ENCODE measurements at places on chromosomes 5 and 9.

- no peak for DNase-seq
Observed at GRCh38 chr9:17521100-17521855, 57.6 kb upstream of the SH3GL2 start.

- no peak for DNase-seq
Observed at GRCh38 chr9:123940721-123941523, 11.0 kb upstream of the DENND1A start.

- DNase-seq, result no peak
Observed at GRCh38 chr9:89922099-89922498, 317.3 kb downstream of the GADD45G start.

- no peak for DNase-seq
Observed at GRCh38 chr5:6717687-6718086, 4.5 kb downstream of the TENT4A start.

DNA sequence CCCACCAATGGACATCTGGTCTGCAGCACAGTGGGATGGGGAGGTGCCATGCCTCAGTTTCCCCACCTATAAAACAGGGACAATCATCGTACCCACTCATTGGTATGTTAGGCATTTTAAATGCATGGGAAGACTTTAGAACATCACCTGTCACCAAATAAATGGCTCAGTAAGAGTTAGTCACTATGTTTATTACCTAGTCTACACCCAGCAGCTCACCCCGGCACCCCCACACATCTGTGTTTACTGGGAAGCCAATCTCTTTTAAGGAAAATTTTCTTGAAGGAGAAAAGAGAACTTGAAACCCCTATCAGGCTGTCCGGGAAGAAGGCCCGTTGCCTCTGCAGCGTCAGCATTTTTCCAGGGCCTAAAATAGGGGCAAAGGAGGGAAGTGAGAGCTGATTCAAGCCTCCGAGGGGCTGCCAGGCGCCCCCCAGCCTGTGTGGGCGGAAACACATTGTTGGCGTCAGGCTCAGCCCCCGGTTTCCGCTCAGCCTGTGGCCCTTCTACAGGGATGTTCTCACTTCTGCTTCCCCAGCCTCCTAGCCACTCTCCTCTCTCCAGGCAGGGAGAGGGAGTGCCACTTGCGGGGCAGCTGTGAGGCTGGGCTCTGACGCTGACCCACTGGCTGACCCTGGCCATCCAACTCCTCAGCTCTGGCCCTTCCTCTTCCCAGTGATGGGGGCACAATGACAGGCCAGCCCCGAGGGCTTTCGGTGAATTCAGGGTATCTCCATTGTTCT lies 4.6 kb downstream of the CSF1R start:
- DNase-seq, result no peak

- no peak for DNase-seq
Observed at GRCh38 chr5:96381526-96381925, 51.5 kb downstream of the PCSK1 start.

DNA sequence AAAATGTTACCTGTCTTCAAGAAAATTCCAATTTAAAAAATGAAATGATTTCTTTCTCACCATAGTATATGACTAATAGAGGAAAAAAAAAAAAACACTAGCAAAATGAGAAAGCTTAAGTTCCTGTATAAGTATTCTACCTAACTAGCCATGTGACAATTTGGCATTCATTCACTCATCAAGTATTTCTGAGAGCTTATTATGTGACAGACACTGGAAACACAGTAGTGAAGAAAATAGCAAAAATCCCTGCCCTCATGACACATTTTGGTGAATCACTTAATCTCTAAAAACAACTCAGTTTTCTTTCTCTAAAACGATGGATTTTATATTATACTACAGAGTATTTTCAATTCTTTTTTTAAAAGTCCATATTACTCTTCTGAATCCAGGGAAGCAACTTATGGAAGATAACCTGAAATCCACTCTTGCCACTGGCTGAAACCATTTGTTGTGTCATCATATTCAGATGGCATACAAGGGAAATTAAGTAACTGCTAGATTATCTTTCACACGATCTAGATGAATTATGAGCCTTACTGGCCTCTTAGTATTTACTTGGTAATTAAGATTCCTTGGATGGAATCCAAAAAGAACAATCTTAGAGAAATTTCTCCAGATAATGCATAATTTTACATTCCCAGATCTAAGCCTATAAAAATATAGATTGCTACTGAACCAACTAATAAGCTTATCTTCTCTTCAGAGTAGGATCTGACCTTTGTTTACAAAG lies 5.5 kb downstream of the PTBP3 start:
- DNase-seq, result peak; percentile 10

DNA sequence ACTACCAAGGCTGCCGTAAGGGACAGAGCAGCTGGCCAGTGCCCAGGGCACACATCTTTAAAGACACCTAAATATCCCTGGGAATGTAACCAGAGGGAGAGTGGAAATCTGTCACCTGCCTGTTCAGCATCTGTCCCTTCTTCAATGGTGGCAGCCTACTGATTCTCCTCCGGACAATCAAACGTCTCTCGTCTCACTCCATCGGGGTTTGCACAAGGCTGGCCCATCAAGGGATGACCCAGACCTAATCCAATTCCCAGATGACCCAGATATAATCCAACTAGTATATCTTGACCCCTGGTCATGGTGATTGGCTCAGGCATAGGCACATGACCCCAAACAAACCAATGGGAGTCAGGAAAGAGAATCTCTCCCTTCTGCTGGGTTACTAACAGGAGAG lies 93.5 kb downstream of the HRH2 start:
- no peak for DNase-seq

GRCh38 chr9:1049641-1050040 lies 516 bp upstream of the DMRT2 start:
- DNase-seq, result no peak

GRCh38 chr9:98520221-98520960 lies 188.3 kb downstream of the GABBR2 start:
- DNase-seq, result peak; percentile 30

- DNase-seq, result no peak
Observed at GRCh38 chr5:33789567-33789957, 102.2 kb downstream of the ADAMTS12 start.

DNA sequence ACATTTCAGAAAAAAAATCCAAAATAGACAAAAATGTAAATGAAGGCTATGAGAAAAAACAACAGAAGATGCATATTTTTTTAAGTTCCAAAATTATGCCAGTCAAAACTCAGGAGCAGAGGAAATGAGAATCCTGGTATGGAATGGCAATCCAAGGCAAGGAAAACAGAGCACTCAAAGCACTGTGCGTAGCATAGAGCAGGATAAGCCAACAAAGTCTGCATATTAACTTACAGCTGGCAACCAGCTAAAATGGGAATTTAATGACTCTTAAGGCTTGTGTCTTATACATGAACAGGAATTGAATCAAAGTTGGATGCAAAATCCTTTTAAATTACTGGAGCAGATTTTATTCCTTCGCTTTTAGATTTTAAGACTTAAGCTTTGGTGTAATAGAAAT lies 203.5 kb upstream of the DAPK1 start:
- no peak for DNase-seq

DNA sequence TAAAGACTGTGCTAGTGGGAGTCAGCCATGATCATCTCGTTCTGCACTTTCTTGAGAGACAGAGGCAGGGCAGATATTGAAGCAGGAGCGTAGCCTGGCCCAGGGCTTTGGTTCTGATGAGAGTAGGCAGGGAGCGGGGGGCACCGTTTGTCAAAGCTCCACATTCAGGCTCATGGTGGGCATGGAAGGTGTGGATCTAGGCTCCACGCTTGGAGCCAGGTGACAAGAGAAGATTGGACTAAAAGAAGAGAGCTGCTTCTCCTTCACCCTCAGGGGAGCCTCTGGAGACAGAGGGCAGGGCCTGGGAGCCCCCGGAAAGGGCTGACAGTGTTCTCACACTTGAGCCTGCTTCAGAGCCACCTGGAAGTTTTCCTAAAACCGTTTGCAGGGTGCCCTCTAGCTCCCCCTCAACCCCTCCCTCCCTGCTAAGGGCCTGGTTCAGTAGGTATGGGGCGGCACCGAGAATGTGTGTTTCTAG lies 24.7 kb upstream of the FCN2 start:
- no peak for DNase-seq

DNA sequence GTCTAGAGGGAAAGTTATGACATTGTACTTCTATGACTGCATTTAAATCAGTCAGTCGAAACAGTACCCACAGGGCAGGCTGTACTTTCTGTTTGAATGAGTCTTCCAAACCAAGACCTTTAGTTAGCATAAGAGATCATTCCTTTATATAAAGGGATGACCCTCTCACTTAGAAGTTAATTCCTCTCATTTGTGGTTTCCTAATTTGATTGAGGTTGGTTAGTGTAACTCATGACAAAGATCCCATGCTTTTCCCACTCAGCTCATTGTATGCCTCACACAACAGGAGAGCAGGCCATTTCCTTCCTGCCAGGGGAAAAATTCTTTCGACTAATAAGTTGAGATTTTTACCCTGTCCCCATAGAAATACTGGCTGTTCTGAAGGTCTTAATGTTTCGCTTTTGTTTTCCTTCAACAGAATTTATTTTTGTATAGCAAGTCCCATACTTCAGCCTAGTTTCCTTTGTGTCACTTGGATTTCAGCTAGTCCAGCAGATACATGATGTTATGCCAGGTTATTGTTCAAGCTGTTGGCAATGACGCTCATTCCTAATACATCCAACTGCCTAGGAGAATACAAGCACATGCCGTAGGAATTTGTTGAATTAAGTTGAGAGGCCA lies 500.7 kb downstream of the SPATA31D1 start:
- peak; percentile 2 for DNase-seq

DNA sequence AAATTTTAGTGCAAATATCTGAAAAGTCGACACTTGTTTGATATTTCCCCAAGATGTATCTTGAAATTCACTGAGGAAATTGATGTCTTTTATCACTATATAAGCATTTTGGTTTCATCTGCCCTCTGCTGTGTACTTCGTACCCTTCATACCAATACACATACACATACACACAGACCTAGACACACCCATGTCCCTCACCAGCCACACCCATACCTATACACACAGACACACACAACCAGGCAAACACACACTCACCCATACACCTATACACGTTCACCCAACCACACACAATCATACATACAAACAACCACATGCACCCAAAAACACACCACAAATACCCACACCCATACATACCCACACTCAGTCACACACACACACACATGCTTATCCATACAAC lies 367.8 kb downstream of the HINT1 start:
- DNase-seq, result no peak

- no peak for DNase-seq
Observed at GRCh38 chr5:133367071-133367786, 245.1 kb downstream of the FSTL4 start.

DNA sequence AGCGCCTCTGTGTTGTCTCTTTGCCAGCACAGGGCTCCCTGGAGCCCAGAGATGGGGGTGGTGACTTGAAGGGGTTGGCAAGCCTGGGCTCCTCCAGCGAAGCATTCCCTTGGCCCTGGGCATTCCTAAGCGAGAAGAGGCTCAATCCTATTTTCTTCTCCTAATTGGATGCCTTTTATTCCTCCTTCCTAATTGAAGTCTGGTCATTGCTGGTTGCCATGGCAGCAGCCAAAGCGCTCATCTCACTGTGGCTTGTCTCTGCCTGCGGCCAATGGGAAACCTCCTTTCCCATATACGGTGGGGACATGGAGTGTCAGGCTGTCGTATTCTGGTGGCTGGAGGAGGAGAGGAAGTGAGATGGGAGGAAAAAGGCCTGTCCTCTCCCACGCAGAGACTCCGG lies 52.3 kb upstream of the RARS1 start:
- peak; percentile 16 for DNase-seq

- DNase-seq, result peak; percentile 2
Observed at GRCh38 chr5:24365406-24365805, 279.4 kb downstream of the CDH10 start.

DNA sequence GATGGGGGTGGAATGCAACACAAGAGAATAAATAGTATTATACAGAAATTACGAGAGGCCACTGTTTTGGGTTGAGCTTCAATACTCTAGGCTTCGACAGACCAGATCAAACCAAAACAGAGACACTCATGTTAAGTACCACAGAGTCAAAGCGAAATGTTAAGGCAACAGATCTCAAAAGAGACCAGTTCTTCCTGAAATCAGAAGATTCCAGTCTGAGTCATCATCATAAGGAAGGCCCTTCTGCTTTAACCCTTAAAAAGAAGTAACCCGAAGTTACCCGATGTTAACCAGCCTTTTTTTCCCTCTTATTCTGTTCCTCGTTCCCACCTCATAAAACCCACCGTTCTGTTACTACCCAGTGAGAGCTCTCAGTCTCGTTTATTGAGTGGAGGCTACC lies 75.9 kb downstream of the SFXN1 start:
- DNase-seq, result no peak

GRCh38 chr5:154485096-154485491 lies 7.1 kb upstream of the HAND1 start:
- no peak for DNase-seq

GRCh38 chr9:133991964-133992779 lies at the start of gene VAV2:
TSS of gene VAV2 (minus strand) at chr9:133992324. CDS start at chr9:133992278, 46 bp downstream.
- peak; percentile 67 for DNase-seq

DNA sequence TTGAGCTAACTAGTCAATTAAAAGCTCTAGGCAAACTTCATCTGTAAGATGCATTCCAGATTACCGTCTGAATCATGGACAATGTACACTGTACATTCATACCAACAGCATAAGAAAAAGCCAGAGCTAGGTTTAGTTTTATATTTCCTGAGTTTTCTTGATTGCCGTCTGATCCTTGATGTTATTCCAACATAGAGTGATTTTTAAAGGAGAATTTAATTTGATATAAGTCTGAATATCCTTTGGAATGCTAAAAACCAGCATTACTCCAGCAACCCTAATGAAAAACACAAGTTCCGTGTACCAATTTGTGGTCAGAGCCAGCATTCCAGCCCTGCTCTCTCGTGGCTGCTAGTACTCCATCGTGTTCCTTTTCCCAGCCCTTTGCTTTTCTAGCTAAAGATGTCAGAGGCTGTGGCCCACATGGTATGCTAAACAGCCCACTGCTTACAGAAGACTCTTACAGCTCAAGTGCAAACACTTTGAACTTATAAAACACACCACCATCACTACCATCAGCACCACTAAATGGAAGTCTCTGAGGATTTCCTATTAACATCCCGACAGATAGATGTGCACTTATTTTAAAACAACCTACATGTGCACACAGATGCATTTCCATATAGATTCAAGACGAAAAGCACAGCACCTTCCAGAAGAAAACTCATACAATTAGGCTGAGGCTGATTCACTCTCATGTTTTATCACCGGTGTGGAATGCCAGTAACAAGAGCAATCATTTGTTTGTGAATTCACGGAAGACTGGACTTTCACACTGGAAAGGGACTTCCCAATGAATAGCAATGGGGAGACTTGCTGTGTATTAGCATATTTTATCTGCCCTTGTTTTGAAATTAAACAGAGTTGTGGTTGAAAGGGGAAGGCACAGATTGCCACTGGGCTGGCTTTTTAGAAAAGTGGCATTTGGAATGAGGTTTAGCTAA lies 246.9 kb upstream of the GAS1 start:
- DNase-seq, result peak; percentile 99
